Pons (tissue), 1 donor: ENCODE measurements at places on chromosomes 6 and 20.

GRCh38 chr6:11820821-11821220, 42.2 kb upstream of the ADTRP start:
- no peak for DNase-seq

GRCh38 chr6:40359808-40360207, 227.4 kb downstream of the LRFN2 start:
- DNase-seq = no peak

- peak; percentile 43 for DNase-seq
These were observed 704.2 kb upstream of the CITED2 start for GRCh38 chr6:140078561-140079125.

- no peak for DNase-seq
These were observed 108.1 kb downstream of the TMEM200A start for GRCh38 chr6:130473886-130474285.

- no peak for DNase-seq
These were observed 10.4 kb downstream of the CD83 start for GRCh38 chr6:14128012-14128411.

DNA sequence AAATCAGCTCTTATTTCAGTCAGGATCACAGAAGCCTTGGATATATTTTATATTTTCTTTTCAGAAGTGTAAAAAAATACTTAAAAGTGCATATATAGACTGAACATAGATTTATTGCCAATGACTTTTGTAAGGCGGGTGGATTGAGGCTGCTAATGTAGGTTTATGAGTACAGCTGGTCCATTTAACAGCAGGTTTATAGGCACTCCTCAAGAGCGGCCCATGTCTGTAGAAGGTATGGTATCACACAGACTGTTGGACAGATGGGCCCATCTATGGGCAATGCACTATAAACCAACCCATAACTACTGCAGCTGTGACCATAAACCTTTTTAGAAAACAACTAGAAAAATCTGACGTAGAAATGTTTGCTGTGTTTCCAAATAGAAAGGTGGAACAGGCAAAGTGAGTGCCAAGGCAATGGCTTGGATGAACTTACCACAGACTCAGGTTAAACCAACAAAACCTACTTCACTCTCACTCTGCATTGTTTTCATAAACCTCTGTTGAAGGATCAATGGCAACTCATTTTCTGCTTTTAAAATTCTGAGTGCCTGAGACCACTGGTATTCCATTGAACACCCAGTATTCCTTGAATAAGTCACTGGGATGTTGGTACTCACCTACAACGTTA, 170.6 kb upstream of the EYA4 start:
- no peak for DNase-seq

DNA sequence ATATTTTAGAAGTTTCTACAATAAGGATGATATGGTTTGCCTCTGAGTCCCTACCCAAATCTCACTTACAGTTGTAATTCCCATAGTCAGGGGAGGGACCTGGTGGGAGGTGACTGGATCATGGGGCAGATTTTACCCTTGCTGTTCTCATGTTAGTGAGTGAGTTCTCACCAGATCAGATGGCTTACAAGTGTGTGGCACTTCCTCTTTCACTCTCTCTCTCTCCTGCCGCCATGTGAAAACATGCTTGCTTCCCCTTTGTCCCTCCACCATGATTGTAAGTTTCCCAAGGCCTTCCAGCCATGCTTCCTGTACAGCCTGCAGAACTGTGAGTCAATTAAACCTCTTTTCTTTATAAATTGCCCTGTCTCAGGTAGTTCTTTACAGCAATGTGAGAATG, 527.5 kb upstream of the ID4 start:
- DNase-seq = no peak

- DNase-seq = no peak
These were observed 84.5 kb upstream of the FYN start for GRCh38 chr6:111957623-111958315.

DNA sequence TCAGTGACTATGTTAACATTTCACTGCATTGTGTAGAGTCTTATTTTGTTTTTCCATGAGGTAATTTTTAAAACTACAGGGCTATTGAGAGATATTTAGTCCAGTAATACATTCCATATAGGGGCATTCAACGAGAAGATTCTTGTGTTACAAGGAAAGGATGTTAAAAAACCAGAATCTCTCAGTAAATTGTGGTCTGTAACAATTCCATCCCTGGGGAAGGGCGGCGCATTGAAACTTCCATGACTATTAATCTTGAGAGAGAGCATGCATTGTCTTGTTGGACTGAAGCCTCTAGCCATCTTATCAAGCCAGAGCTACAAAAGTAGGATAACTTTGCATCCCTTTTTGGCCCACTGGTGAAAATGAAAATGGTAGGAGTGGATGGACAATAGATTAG, 119.7 kb downstream of the BCKDHB start:
- no peak for DNase-seq

DNA sequence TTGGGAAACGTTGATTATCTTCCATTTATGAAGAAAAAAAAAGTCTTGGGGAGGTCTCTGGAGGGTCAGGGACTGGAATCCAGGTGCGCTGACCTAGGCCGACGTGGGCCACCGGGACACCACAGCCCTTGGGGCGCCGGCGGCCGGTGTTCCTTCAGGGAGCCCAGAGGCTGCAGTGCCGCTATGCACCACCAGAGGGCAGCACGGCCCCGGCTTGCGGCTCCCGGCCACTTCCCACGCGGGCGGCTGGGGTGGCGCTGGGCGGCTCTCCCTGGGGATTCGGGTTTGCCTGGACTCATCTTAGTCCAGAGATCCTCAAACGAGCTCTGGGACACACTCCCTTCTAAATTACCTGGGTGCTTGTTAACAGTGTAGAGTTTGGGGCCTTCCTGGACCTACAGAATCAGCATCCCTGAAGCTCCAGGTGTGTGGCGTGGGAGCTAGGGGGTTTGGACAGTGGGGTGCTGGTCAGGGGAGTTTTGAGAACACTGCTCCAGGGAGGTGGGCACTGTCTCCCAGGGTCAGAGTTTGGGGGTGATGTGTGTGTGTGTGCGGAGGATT, 23.0 kb upstream of the GTSF1L start:
- no peak for DNase-seq

- DNase-seq = no peak
These were observed 218.4 kb downstream of the HIVEP2 start for GRCh38 chr6:142726616-142727015.

- no peak for DNase-seq
These were observed 64.9 kb upstream of the RREB1 start for GRCh38 chr6:7042654-7043545.

- no peak for DNase-seq
These were observed 89.1 kb downstream of the PREX1 start for GRCh38 chr20:48738399-48739304.

DNA sequence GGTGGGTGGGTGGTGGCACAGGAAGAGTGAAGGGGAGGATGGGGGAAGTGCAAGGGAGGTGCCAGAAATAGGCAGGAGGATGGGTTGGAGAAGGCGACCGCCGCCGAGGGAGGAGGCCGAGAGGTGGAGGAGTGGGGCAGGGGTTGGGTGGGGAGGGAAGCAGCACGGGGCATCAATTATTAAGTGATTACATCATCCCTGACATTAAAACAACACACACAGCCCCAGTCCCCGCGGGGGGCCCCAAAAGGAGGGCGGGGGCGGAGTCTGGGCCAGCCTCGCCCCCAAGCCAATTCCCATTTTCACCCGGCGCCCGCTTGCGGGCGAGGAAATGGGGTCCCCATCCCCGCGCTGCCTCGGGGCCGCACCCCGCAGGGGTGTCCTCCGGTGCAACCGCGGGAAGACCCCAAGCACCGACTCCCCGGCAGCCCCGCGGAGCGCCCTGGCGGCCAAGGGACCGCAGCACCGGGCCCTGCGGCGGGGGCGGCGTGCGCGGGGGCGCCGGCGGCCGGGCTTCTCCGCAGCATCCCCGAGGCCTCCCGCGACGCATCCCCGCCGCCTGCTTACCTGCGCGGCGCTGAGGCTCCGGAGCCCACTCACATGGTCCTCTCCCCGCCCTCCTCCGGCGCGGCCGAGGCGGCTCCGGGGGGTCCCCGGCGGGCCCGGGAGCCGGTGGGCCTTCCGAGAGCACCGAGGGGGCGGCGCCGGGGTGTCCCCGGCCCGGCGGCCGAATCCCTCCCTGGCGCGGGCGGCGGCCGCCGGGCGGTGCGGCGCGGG, 663 bp downstream of the FYN start:
- DNase-seq = peak; percentile 34

- no peak for DNase-seq
These were observed 118.4 kb upstream of the CST7 start for GRCh38 chr20:24830649-24831048.

- DNase-seq = no peak
These were observed 177.3 kb downstream of the CARMIL1 start for GRCh38 chr6:25456249-25457040.

- no peak for DNase-seq
These were observed 35.6 kb downstream of the MOCS1 start for GRCh38 chr6:39898625-39899024.

GRCh38 chr6:26175428-26176181, 88.4 kb downstream of the HFE start:
- peak; percentile 85 for DNase-seq

DNA sequence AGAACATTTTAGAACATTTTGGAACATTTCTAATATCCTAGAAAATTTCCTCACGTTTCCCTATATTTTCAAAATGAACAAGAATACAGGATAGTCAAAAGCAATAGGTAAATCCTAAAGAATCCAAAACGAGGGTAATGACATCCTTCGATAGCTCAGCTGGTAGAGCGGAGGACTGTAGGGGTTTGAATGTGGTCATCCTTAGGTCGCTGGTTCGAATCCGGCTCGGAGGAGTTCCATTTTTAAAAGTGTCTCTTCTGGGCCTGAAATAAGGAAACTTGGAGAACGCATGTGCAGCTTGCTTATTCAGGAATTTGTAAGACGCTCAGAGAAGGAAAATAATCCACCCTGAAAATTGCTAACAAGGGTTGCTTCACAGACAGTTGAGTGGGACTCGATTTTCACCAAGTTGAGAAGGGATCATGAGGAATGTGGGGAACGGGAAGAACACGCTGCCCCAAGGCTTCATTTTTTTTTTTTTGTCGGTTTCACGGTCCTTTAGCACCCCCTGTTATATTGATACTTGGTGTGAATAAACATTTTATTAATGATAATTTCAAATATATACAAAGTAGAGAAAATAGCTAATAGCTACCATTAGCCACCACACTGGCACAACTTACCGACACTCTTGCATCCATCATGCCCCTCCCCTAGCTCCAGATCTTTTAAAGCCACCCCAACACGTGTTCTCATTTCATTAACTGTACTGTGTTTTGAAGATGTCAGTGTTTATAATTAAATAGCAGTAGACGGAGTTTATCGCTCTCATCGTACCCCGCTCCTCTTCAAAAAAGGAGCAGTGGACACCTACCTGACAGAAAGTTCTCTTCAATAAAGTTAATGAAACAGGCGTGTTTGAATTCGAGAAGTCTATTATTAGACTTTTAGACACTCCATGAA, 1.8 kb upstream of the ABT1 start:
- peak; percentile 69 for DNase-seq

DNA sequence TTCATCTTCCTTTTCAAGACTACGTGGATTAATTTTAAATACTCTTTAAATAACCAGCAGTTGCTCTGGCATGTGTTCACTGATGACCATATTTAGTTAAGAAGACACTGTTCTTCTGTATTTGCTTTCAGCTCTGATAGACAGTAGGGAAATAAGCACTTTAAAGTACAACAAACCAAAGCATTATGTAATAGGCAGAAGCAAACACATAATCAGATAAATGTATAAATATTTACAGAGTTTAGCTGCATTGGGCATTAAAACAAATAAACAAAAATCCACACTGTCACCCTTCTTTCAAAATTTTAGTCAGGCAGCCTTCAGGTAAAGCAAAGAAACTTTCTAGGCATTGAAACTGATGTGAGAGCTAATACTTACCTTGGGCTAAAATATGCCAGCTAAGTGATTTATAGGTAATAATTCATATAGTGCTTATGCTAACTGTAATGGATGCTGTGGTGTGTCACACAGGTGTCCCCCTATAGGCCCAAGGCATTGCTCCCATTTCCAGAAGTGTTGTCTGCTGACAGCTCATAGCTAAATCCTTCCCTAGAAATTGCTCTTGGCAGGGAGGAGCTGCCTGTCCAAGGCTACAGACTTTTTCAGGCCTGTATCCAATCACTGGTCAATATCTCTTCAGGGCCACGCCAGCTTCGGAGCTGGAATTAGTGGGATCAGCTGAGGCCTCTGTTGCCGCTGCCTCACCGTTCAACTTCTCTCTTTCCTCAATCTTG, 111.5 kb upstream of the CITED2 start:
- no peak for DNase-seq

DNA sequence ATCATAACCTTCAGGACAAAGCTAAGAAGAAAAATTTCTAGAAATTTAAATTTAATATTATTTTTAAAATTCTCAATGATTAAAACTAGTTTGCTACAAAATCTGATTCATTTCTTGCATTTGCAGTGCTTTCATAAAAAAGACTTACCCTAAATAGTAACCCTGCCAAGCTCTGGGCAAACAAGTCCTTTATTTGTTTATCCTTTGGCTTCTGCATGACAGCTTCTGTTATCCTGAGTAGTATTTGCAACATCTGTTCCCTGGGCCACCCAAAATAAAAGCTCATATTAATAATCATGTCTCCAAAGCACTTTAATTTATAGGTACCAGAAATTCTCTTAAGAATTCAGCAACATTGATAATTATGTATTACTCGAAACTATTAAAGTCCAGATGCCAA, 101.3 kb downstream of the RALGAPA2 start:
- no peak for DNase-seq

GRCh38 chr20:59850018-59850641, 83.3 kb downstream of the SYCP2 start:
- peak; percentile 42 for DNase-seq

GRCh38 chr6:168990019-168990751, 263.5 kb downstream of the THBS2 start:
- DNase-seq = no peak

DNA sequence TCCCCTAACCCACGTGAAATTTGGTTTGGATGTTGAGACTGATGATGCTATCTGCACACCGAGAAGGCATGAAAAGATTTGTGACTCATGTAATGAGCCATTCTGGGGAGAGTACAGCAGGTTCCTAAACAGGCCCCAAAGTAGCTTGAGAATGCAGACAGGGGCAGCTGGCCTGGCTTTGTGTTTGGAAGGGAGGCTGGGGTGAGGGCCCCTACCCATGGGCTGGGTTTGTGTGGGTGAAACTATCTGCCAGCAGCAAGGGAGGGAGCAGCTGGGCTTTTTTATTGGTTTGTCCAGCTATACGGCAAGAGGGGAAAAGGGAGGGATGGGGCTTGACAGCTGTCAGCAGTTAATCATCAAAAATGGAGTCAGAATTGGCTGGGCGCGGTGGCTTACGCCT, 87.0 kb upstream of the RNF24 start:
- no peak for DNase-seq

DNA sequence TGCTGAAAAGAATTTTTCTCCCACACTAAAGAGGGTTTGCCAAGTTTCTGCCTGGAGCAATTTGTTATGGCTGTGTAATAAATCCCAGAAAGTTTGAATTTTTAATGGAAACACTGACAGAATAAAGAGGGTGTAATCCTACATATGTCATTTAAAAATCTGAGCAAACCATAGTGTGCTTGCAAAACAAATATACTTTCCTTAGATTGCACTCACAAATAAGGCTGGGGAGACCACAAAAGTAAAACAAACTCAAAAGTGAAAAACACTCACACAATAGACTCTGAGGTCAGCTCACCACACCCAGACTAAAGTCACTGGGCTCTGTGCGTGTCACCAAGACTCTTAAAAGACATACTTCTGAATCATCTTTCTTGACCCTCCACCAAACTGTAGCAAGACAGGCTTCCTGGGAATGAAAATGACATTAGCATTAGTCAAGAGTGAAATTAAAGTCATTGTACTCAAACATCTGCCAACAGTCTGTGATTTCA, 4.8 kb upstream of the ATXN1 start:
- no peak for DNase-seq
